H1 (cell line): ENCODE measurements at places on chromosomes 11 and 22. TPM values are rescaled to one million over a fixed set of nuclear protein-coding genes. Genes with fewer than 3 reads are reported as not detected.

Gene MYRF
- 6.1 and 7.6 TPM in 2 replicates for polyA plus RNA-seq

Gene PHLDB1
- polyA plus RNA-seq = 53.9 and 70.6 TPM in 2 replicates

Gene ARHGAP42
- 13.1 and 22.2 TPM in 2 replicates for polyA plus RNA-seq

Gene CYB5R2
- polyA plus RNA-seq = 51.5 and 55.9 TPM in 2 replicates

Gene MMP1
- not detected in 2 replicates for polyA plus RNA-seq

GRCh38 chr11:8988329-8989234 lies 15.2 kb downstream of the NRIP3 start:
- no peak for DNase-seq

DNA sequence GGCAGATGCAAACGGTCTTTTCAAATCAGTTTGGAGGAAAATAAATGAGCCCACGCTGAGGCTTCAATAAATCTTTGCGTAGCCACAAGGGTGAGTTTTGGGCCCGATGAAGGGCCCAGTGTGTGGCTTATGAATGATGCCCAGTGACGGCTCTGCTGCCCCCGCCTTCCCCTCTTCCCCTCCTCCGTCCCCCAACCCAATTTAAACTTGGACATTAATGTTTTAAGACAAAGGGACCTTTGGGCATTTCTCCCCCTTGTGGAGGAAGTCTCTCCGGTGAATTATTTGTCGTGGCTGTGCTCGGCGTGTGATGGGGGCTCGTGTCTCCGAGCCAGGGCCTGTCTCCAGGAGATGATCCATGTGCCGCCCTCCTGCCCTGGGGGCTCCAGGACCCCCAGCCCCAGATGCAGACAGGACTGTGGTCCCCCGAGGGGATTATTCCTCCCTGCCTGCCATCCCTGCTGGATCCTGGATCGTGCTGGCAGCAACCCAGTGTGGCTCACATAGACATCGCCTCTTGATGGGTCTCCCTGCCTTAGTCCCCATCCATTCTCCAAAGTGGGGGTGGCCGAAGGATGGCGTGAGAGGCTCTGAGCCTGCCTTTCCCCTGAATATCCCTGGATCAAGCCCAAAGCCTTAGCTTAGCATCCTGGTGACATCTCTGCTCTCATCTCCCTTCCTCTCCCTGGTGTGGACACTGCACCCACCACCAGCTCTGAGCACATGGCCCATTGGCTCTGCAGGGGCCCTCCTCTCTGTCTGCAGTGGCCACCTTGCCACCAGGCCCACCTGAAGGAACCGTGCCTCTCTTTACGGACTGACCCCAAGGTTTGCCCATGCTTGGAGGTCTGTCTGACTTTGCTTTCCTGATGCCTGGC lies 56.4 kb downstream of the SMIM38 start:
- no peak for DNase-seq

DNA sequence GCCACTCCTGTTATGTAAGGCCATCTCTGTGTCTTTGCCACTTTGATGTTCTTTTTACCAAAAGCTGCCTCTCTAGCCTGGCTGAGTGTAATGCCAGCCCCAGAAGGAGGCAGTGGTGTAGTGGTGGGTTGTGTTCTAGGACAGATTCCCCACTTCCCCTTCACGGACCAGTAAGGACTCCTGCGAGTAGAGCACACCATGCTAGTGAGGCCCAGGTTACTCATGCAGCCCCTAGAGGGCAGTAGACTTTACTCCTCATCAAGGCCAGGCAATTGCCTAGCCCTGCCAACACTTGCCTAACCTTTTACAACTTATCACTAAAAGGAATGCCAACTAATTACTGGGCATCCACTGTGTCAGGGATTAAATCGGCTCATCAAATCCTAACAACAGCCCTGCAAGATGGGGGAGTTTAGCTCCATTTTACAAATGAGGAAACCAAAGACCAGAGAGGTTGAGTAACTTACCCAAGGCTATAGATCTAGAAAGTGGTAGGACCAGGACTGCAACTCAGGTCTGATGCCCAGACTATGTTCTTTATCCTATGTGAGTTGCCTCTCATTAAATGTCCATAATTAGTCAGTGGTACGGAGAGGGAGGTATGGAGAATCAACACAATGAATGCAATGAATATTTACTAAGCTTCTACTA lies 75.3 kb downstream of the APIP start:
- DNase-seq = no peak

Gene OR5W2
- not detected in 2 replicates for polyA plus RNA-seq

Gene CBLIF
- polyA plus RNA-seq = not detected in 2 replicates

Gene PIH1D2
- 0.53 TPM in 2 replicates for polyA plus RNA-seq

DNA sequence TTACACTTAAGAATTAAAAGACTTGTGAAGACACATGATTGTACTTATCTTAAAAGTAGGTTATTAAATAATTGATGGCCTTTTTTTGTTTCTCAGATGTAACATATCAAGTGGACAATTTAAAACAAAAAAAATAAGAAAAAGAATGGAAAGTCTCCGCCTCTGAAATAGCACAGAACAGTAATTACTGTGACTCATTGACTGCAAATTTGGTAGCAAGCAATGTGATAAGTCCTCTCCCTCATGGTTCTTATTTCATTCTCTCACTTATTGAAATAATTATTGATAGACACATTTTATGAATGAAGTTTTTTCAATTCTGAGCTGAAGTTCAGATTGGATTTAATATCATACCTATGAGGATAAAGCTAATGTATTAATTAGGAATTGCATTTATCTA lies 717.9 kb upstream of the LUZP2 start:
- no peak for DNase-seq

DNA sequence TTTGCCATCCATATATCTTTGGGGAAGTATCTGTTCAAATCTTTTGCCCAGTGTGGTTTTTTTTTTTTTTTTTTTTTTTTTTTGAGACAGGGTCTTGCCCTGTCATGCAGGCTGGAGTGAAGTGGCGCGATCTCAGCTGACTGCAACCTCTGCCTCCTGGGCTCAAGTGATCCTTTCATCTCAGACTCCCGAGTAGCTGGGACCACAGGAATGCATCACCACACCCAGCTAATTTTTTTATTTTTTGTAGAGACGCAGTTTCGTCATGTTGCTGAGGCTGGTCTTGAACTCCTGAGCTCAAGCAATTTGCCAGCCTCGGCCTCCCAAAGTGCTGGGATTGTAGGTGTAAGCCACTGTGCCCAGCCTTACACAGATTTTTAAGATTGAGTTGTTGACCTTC lies 4.8 kb upstream of the FAM118A start:
- no peak for DNase-seq

Gene FGF19
- 9.6 and 14.8 TPM in 2 replicates for polyA plus RNA-seq

- DNase-seq = peak; percentile 85
Measured at GRCh38 chr11:112797648-112798293, 163.4 kb upstream of the NCAM1 start.

DNA sequence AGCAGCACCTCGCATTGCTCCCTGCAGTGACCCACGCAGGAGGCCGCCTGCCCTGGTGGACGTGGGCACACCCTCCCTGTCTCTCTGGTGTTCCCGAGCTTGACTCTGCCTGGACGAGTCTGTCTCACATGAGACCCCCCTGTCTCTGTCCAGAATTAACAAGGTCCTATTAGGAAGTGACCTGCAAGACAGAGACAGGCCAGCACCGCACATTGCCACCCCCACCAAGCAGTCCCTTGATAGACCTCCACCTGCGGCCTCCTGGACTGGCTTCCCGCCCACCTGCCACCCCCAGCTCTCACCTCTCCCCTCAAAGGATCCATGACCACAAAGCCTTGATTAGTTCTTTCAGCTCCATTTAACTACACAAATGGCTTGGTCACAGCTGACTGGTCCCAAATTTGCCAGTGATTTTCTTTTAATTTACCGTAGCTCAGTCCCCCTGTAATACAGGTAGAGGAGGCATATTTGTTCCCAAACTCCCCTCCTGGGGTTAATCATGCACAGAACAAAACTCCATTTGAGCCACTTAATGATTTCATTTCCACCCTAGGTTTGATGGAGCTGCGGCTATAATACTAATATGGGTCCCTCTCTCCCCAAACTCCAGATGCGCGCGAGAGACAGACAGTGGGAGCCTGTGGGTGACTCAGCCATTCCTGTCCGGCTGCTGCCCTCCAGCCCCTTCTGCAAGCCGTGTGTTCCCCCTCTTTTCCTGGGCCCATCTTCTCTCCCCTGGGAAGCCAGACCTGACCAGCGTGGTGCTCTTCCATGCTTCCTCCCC lies 11.2 kb downstream of the SPATA19 start:
- DNase-seq = peak; percentile 43

DNA sequence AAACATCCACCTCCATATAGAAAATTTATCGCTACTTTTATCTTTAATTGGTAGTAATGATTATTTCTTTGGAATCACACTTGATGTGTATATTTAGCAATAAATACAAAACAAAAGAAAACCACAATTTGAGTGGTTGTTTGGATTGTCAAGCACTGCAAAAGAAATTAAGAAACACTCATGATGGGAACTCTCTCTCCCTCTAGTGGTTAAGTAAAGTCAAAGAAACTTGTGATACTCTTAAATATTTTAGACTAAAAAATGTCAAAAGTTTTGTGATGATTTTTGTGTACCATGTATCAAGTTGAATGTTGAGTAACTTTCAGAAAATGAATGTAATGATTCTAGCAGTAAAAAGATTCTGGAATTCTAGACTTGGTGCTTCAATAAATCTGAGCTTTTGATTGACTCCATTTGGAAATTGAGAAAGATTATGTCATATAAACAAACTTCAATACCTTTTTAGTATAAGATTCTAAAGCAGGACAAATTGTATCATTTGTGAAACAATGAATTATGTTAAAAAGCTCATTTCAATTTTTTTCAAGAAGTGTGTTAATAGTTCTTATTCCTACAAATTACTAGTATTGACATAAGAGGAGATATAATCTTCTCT lies 20.8 kb downstream of the MUC15 start:
- no peak for DNase-seq

GRCh38 chr11:49995565-49995964 lies 13.2 kb upstream of the OR4C12 start:
- peak; percentile 71 for DNase-seq

Gene DCHS1
- polyA plus RNA-seq = 8.2 and 8.9 TPM in 2 replicates

DNA sequence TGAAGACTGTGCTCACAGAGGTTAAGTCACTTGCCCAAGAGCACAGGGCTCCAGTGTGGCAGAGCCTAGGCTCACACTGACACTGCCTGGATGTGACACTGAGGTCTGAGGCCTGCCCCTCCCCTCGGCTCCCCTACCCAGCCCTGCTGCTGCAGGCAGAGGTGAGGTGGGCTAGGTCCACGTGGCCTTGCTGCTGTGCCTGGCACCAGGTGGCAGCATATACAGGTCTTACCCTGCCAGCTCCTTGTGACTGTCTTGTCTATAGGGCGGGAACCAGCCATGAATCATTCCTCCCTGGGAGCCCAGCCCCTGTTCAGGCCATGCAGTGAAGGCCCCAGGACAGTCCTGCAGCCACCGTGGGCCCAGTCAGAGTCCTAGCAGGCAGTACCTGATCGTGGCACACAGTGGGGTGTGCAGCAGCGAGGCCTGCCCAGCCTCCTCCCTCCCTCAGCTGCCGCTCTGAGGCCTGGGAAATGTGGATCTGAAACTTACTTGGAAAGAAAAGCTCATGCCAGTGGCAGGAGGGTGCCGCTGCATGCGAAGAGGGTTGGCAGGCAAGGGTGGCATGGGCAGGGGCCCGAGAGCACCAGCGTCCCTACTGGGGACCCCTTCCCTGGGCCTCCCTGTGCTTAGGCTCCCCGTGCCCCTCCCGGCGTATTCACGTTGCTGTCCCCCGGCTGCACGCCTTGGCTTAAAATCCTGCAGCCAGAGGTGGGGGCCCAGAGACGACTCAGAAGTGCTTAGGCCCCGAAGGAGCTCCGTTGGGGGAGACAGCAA lies 1.2 kb upstream of the CERK start:
- DNase-seq = no peak

DNA sequence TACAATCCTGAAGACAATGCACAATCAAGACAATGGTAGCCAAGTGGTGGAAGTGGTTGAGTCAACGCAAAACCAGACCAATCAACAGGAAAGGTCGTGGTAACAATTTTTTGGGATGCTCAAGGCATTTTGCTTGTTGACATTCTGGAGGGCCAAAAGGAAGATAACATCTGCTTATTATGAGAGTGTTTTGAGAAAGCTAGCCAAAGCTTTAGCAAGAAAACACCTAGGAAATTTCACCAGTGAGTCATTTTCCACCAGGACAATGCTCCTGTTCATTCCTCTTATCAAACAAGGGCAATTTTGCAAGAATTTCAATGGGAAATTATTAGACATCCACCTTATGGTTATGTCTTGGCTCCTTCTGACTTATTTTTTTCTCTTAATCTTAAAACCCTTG lies 1932.2 kb upstream of the RAG2 start:
- no peak for DNase-seq

GRCh38 chr11:93623920-93624319 lies 37.6 kb upstream of the CEP295 start:
- DNase-seq = no peak

DNA sequence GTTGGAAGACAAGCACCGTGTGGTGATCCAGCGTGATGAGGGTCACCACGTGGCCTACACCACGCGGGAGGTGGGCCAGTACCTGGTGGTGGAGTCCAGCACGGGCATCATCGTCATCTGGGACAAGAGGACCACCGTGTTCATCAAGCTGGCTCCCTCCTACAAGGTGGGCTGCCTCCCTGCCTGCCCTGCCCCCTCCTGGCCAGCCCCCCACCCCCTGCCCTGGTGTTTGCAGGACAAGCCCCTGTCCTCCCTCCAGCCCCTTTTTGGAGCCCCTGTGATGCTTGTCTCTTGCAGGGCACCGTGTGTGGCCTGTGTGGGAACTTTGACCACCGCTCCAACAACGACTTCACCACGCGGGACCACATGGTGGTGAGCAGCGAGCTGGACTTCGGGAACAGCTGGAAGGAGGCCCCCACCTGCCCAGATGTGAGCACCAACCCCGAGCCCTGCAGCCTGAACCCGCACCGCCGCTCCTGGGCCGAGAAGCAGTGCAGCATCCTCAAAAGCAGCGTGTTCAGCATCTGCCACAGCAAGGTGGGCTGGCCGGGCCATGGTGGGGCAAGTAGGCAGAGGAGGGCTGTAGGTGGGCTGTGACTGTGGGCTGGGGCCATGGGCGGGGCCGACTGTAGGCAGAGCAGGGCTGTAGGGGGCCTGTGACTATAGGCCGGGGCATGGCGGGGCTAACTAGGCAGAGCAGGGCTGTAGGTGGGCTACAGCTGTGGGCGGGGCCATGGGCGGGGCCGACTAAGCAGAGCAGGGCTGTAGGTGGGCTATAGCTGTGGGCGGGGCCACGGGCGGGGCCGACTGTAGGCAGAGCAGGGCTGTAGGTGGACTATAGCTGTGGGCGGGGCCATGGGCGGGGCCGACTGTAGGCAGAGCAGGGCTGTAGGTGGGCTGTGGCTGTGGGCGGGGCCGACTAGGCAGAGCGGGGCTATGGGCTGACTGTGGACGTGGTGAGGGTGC lies 13.6 kb downstream of the MUC2 start:
- no peak for DNase-seq

DNA sequence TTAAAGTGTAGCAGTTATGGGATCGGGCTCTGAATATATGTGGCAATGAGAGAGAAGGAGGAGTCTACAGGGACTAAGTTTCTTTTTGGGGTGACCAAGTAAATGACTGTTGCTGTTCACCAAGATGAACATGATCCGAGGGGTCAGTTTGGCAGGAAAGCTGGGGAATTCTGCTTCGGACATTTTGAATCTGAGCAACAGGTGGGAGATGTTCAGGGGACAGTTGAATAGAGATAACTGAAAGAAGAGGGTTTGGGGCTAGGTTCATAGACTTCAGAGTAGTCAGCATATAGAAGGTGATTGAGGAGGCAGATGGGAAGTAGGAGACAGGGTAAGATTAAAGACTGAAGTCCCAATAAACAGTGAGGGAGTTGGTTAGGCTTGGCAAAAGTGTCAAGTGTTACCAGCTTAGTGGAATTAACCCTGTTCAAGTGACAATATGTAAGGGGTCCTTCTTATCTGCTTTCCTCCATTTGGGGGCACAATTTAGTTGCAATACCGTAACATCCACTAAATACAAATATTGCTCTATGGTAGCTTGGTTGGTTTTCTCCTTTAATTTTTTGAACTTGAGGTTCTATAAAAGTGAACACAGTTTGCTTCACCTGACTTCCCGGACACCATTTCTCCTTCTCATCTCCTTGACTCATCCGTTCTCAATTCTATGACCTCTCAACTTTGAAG lies 2.9 kb upstream of the ENTHD1 start:
- no peak for DNase-seq
